ENCODE measurements at places on chromosomes 4 and X.

DNA sequence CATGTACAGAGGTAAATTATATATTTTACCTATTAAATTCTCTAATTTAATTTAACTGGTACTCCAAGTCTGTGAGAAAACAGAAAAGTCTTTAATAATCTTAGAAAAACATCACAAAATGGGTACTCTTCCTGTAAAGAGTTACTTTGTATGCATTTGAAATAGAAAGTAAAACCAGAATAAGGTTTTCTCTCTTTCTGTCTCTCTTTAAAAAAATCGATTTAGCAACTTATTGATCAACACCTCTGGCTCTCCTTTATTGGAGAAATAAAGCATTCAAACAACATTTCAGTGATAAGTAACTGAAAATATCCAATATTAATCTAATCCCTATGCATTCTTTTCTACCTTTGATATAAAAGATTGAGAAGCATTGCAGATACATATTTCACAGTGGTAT lies 27.4 kb downstream of the ATOH1 start:
- no peak for DNase-seq

GRCh38 chr4:180809439-180809838 lies 1433.8 kb upstream of the TENM3 start:
- no peak for DNase-seq

DNA sequence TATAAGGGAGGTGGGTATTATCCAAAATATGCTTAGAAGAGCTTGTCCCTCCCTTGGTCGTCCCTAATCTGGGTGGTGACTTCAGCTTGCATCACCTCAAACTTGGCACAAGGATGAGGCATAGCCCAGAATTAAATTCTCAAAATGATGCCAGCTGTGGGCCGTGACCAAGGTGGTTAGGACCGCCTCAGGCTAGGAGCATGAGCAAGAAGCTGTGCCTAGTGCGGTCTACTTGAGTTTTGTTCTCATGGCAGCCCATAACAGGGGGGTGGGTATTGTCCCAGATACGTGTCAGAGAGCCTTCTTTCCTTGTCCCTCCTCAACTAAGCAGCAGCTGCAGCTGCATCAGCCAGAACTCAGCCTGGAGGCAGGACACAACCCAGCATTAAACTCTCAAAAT lies 2620.0 kb downstream of the PCDH7 start:
- DNase-seq, result no peak

- no peak for DNase-seq
Measured at GRCh38 chr4:121308828-121309227, 72.0 kb downstream of the QRFPR start.
